Frontal cortex (tissue), 4 donors: ENCODE measurements at places on chromosomes 7 and 10. TPM values are rescaled to one million over a fixed set of nuclear protein-coding genes. Genes with fewer than 3 reads are reported as not detected.

- DNase-seq = no peak
Measured at GRCh38 chr7:158655931-158656441, 48.6 kb downstream of the NCAPG2 start.

GRCh38 chr10:110052916-110053315 lies 45.1 kb downstream of the ADD3 start:
- no peak for DNase-seq

GRCh38 chr10:28326516-28327490 lies 23.9 kb upstream of the MPP7 start:
- no peak for DNase-seq

DNA sequence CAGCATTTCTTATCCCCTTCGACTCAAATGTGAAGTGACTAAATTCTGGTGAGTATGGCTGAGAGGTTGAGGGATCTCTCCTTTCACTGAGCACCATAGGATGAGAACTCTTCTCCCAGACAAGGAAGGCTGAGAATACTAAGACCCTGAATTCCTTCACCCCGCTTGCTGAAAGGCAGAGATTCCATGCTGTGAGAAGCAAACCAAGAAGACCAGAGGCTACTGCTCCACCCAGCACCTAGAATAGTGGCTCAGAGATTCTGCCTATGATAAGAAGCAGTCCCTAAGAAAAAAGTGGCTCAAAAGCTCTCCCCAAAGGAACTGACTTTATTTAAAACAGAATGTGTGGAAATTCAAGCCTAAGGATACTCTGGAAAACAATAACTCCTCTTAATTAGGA lies 26.7 kb upstream of the WNT2 start:
- no peak for DNase-seq

GRCh38 chr7:102287981-102288278 lies 1.3 kb downstream of the SH2B2 start:
- DNase-seq = no peak

The CUBN gene
- total RNA-seq = 1.2 TPM

The TAC1 gene
- 21.2 TPM for total RNA-seq

- DNase-seq = no peak
Measured at GRCh38 chr7:145732521-145732920, 384.1 kb upstream of the CNTNAP2 start.
